Muscle of back (tissue), 13 donors: ENCODE measurements at places on chromosomes 13 and 19. TPM values are rescaled to one million over a fixed set of nuclear protein-coding genes. Genes with fewer than 3 reads are reported as not detected.

DNA sequence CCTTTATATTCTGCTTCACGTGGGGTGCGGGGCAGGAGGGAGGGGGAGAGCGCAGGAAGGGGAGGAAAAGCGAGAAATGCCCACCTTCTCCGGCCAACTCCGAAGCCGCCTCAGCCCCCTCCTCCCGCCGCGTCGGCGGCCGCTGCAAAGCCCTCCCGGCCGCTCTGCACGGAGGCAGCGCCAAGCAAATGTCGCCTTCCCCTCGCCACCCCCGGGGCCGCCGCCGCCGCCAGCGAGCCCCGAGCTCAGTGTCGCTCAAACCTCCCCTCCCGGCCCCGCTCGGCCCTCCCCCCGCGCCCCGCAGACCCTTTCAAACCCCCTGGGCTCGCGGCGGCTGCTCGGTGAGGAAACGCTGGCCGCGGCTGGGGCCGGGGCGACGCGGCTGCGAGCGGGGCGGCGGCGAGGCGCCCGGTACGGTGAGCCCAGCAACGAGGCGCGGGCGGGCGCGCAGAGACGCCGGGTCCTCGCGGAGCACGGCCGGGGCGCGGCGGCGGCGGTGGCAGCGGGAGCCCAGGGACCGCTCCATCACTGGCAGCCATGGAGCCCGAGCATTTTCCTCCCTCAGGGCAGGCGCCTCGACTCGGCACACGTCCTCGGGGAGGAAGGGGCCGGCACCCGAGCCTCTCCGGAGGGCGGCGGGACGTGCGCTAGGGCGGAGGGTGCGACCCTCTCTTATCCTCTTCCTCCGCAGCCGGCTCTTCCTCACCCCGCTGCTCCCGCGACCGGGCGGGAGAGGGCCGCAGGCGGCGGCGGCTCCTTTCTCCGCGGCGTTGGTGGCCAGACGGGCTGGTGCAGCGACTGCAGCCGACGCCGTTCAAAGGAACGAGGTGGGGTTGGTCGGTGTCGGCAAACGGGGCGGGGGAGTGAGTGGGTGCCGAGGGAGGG, 463 bp upstream of the TSC22D1 start:
- DNase-seq, result no peak

DNA sequence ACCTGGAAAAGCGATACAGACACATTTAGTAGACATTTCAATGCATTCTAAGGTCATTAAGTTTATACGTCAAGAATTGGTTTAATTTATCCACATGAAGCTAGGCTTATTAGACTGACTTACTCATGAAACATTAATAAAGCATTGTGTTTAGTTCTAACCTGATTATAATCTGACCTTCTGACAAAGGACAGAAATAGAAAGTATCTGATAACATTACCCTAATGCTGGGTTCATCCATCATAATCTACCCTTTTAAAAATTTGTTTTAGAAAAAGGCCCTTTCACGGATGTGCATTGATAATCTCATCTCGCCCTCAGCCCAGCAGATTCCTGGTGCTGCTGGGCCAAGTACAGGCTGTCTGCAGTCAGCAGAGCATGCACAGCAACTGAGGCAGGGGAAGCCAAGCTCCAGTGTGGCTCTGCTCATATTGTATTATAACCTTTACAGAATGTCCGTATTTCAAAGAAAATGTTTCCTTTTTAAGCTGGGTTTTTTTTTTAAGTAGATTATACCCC, 142.1 kb upstream of the MAB21L1 start:
- DNase-seq, result no peak

- DNase-seq, result no peak
Measured at GRCh38 chr19:21084343-21084742, 2.3 kb downstream of the ZNF714 start.

DNA sequence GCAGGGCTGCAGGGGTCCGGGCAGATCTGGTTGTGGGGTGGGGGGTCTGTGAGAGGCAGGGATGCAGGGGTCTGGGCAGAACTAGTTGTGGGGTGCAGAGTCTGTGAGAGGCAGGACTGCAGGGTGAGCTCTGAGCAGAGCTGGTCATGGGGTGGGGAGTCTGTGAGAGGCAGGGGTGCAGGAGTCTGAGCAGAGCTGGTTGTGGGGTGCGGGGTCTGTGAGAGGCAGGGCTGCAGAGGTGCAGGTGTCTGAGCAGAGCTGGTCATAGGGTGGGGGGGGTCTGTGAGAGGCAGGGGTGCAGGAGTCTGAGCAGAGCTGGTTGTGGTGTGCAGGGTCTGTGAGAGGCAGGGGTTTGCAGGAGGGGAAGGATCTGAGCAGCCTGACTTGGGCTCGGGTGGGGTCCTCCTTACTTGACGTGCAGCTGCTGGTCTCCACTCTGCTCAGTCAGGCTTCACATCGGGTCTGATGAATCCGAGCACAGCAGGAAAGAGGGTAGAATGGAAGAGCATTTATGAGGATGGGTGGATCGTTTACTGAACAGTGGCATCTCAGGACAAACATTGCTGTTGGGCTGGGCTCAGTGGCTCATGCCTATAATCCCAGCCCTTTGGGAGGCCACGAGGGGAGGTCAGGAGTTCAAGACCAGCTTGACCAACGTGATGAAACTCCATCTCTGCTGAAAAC, 31.2 kb downstream of the IGFL2 start:
- no peak for DNase-seq

Gene S1PR4
- 0.43 TPM for polyA plus RNA-seq

GRCh38 chr13:40023595-40024203, 368.2 kb downstream of the COG6 start:
- DNase-seq, result no peak
